Activated CD4-positive, alpha-beta T cell treated with anti-CD3 and anti-CD28 coated beads, Interleukin-2, amount 10 ng/mL, durations not matched to agents 7 days and 5 days (primary cell): ENCODE measurements at places on chromosomes 3 and 15. TPM values are rescaled to one million over a fixed set of nuclear protein-coding genes. Genes with fewer than 3 reads are reported as not detected.

DNA sequence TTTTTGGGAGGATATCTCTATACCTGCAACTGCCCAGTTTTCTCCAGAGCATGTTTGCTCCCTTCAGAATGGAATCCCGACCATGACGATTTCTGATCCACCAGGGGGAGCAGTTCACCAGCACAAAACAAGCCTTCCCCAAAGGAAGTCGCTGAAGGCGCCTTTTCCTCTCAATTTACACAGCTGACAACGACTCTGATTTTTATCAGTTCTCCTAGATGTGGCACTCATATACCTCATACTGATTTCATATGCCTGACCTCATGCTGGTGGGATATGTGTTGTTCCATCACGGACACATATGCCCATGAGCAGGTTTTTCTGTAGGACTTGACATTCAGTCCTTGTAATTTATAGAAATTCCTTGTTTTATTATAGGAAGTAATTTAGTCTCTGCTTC is 1028.2 kb downstream of the MCTP2 start:
- H3K27me3 ChIP-seq: peaks cover 49% of the 10 kb centered on the region
- H3K4me1 ChIP-seq: peaks cover 2% of the 10 kb centered on the region
- peak; percentile 69 for DNase-seq
- H3K27ac ChIP-seq: no peak overlapping the region
- no peaks in the 10 kb centered on the region for H3K36me3 ChIP-seq

GRCh38 chr3:149658744-149659497 is 1.1 kb upstream of the WWTR1 start:
- no peaks in the 10 kb centered on the region for H3K36me3 ChIP-seq
- H3K27ac ChIP-seq: peak overlapping the region; percentile 57
- DNase-seq: no peak
- peaks cover 15% of the 10 kb centered on the region for H3K4me1 ChIP-seq
- H3K27me3 ChIP-seq: peaks cover 58% of the 10 kb centered on the region

GRCh38 chr3:130644628-130645253 is 101.9 kb downstream of the PIK3R4 start:
- peaks cover 5% of the 10 kb centered on the region for H3K27me3 ChIP-seq
- no peak overlapping the region for H3K27ac ChIP-seq
- no peak for DNase-seq
- no peaks in the 10 kb centered on the region for H3K4me1 ChIP-seq
- H3K4me3 ChIP-seq: no peak overlapping the region

GRCh38 chr15:80325206-80325605 is 73.2 kb upstream of the CTXND1 start:
- no peak overlapping the region for H3K4me3 ChIP-seq
- no peaks in the 10 kb centered on the region for H3K36me3 ChIP-seq
- H3K27me3 ChIP-seq: peaks cover 4% of the 10 kb centered on the region
- H3K27ac ChIP-seq: no peak overlapping the region

GRCh38 chr3:95926904-95927501 is 887.4 kb upstream of the EPHA6 start:
- DNase-seq: no peak
- no peaks in the 10 kb centered on the region for H3K36me3 ChIP-seq
- no peak overlapping the region for H3K27ac ChIP-seq

- peak overlapping the region; percentile 99 for H3K4me3 ChIP-seq
- H3K4me1 ChIP-seq: peaks cover 25% of the 10 kb centered on the region
- no peak for DNase-seq
These were observed 1.3 kb downstream of the CD47 start for GRCh38 chr3:108089579-108089978.

- H3K4me1 ChIP-seq: peaks cover 24% of the 10 kb centered on the region
- peaks cover 65% of the 10 kb centered on the region for H3K27me3 ChIP-seq
- H3K27ac ChIP-seq: no peak overlapping the region
- peak overlapping the region; percentile 59 for H3K4me3 ChIP-seq
- H3K36me3 ChIP-seq: no peaks in the 10 kb centered on the region
These were observed 40.8 kb downstream of the CHST14 start for GRCh38 chr15:40511472-40512133.

GRCh38 chr3:13107661-13108060 is 34.4 kb upstream of the IQSEC1 start:
- no peak overlapping the region for H3K27ac ChIP-seq
- no peak for DNase-seq
- no peaks in the 10 kb centered on the region for H3K27me3 ChIP-seq
- no peak overlapping the region for H3K4me3 ChIP-seq
- H3K4me1 ChIP-seq: peaks cover 8% of the 10 kb centered on the region
- no peaks in the 10 kb centered on the region for H3K36me3 ChIP-seq

- DNase-seq: no peak
- no peak overlapping the region for H3K27ac ChIP-seq
- no peaks in the 10 kb centered on the region for H3K4me1 ChIP-seq
- H3K36me3 ChIP-seq: no peaks in the 10 kb centered on the region
- peaks cover 19% of the 10 kb centered on the region for H3K27me3 ChIP-seq
These were observed 50.9 kb upstream of the SPRED1 start for GRCh38 chr15:38201714-38202113.

DNA sequence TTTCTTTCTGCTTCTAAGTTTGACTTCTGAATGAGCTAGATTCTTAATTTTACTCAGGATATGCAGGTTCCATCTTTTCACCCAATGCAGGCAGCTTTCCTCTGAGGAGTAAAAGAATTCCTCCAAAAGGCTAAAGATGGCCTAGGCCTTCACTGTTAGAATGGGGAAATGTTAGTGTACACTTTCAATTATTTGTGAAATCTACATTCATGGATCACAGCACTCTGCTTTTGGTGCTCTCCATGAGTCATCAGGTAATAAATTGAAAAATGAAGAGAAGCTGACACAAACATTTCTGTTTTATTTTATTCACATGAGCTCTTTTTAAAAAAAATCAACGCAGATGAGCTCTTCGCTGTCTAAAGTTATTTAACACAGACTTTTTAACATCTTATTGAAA is 502.5 kb upstream of the GOLIM4 start:
- H3K36me3 ChIP-seq: no peaks in the 10 kb centered on the region
- no peaks in the 10 kb centered on the region for H3K27me3 ChIP-seq
- no peaks in the 10 kb centered on the region for H3K4me1 ChIP-seq
- H3K27ac ChIP-seq: no peak overlapping the region
- DNase-seq: no peak

DNA sequence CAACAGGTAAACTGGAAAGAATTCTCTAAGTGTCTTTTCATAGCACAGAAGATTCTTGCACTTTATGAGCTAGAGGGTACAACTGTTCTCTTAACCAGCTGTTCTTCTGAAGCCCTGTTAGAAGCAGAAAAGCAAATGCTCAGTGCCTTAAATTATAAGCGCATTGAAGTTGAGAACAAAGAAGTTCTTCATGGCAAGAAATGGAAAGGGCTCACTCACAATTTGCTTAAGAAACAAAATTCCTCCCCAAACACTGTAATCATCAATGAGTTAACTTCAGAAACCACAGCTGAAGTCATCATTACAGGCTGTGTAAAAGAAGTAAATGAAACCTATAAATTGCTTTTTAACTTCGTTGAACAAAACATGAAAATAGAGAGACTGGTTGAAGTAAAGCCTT is 19.6 kb downstream of the PARP14 start:
- H3K27me3 ChIP-seq: no peaks in the 10 kb centered on the region
- H3K36me3 ChIP-seq: peaks cover 74% of the 10 kb centered on the region
- no peak for DNase-seq
- H3K4me1 ChIP-seq: peaks cover 9% of the 10 kb centered on the region
- no peak overlapping the region for H3K4me3 ChIP-seq

DNA sequence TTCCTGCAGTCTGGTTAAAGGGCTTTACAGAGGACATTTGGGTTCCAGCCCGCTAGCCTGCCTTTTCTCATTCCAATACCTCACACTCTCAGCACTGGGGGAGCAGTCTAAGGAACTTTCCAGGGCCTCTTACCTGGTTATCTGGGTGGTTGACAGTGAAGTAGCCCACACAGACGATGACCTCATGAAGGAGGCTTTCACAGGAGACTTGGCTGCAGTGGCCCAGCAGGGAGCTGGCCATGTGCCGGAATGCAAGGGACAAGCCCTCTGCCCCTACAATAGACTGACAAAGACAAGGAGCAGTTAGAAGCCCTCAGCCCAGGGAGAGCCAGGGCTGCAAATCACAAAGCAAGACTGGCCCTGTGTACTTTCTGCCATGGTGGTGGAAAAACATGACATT is 39.5 kb downstream of the ISL2 start:
- H3K27ac ChIP-seq: no peak overlapping the region
- H3K4me3 ChIP-seq: no peak overlapping the region
- no peaks in the 10 kb centered on the region for H3K4me1 ChIP-seq

GRCh38 chr3:140198242-140198641 is 263.3 kb downstream of the CLSTN2 start:
- no peak for DNase-seq
- H3K4me1 ChIP-seq: no peaks in the 10 kb centered on the region
- no peaks in the 10 kb centered on the region for H3K36me3 ChIP-seq
- H3K27ac ChIP-seq: no peak overlapping the region

- peaks cover 6% of the 10 kb centered on the region for H3K36me3 ChIP-seq
- no peaks in the 10 kb centered on the region for H3K27me3 ChIP-seq
- no peak overlapping the region for H3K27ac ChIP-seq
These were observed 73.9 kb downstream of the ATP10A start for GRCh38 chr15:25789211-25789610.

DNA sequence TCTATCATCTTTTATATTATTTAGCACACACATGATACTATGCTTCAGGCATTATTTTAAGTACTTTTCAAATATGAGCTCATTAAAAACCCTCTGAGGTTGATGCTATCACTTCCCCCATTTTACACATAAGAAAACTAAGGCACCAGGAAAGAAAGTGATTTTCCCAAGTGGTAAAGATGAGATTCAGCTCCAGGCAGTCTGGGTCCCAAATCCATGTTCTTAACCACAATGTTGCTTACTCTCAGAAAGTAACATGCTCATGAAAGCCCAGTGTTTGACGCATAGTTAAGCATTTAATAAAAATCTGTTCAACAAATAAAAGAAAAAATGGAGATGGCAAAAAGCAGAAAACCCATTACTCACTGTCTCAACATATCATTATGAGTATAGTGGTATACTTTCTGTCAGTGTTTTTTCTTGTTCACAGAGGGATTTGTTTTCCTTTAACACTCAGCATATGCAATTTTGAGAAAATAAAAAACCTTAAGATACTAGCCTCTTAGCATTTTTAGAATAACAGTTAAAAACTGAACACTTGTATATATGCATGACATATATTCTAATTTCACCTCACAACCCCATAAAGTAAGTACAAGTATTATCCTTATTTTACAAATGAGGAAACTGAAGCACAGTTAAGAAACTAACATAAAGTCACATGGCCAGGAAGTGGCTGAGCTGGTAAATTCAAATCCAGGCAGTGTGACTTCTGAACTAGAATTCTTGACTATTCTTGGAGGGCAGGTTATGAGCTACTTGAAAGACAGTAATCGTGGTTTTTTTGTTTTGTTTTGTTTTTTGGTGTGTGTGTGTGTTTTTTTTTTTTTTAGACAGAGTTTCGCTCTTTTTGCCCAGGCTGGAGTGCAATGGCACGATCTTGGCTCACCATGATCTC is 10.4 kb downstream of the PEAK1 start:
- peaks cover 44% of the 10 kb centered on the region for H3K4me1 ChIP-seq
- peak overlapping the region; percentile 76 for H3K27ac ChIP-seq
- DNase-seq: peak; percentile 59
- peak overlapping the region; percentile 17 for H3K4me3 ChIP-seq
- H3K36me3 ChIP-seq: no peaks in the 10 kb centered on the region

DNA sequence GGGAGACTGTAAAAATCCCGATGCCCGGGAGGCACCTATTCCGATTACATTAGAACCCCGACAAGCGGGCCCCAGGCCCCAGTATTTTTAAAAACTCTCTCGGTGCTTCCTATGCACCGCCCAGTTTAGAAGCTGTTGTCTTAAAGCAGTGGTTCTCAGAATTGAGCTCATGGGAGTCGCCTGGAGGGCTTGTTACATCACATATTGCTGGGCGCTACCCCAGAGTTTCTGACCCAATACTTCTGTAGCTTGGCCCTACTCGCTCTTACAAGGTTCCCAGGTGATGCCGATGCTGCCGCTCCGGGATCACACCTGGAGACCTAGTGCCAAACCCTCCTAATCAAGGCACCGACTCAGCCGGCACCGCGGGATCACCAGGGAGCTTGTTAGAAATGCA is 35.2 kb downstream of the CPN2 start:
- no peak for DNase-seq
- no peak overlapping the region for H3K27ac ChIP-seq
- H3K4me1 ChIP-seq: peaks cover 50% of the 10 kb centered on the region
- H3K36me3 ChIP-seq: peaks cover 5% of the 10 kb centered on the region

Gene C2CD4A
- not detected for total RNA-seq
